Activated CD4-positive, alpha-beta memory T cell treated with anti-CD3 and anti-CD28 coated beads, Interleukin-2, amount 10 ng/mL, durations not matched to agents 7 days and 5 days (primary cell): ENCODE measurements at places on chromosomes 11 and 22.
A peak's percentile ranks its signal among the peaks of the same experiment; 100 is the strongest.

- peak; percentile 54 for DNase-seq
- H3K4me1 ChIP-seq: peaks cover 65% of the 10 kb centered on the region
- H3K27ac ChIP-seq: peak overlapping the region; percentile 80
- H3K27me3 ChIP-seq: peaks cover 10% of the 10 kb centered on the region
- H3K36me3 ChIP-seq: no peaks in the 10 kb centered on the region
These were observed 29.4 kb upstream of the TMEM86A start for GRCh38 chr11:18669219-18669596.

DNA sequence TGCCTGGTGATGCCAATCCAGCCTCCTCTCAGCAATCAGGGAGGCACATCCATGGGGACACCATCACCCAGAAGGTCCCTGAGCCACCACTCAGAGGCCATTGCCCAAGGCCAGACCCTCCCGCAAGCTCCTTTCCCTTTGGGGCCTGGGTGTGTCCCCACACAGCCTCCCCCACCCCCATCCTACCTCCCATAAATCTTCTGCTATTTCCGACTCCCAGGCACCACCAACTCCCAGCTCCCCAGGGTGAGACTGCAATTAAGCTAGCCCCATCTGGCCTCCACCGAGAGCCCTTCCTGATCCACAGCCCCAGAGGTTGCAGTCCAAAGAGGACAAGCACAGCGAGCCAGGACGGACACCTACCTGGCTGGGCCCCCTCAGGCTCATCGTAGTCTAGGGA is 6.3 kb downstream of the ARHGAP1 start:
- DNase-seq: no peak
- no peaks in the 10 kb centered on the region for H3K27me3 ChIP-seq
- peaks cover 46% of the 10 kb centered on the region for H3K36me3 ChIP-seq
- peaks cover 22% of the 10 kb centered on the region for H3K4me1 ChIP-seq
- H3K27ac ChIP-seq: no peak overlapping the region
- H3K4me3 ChIP-seq: no peak overlapping the region

DNA sequence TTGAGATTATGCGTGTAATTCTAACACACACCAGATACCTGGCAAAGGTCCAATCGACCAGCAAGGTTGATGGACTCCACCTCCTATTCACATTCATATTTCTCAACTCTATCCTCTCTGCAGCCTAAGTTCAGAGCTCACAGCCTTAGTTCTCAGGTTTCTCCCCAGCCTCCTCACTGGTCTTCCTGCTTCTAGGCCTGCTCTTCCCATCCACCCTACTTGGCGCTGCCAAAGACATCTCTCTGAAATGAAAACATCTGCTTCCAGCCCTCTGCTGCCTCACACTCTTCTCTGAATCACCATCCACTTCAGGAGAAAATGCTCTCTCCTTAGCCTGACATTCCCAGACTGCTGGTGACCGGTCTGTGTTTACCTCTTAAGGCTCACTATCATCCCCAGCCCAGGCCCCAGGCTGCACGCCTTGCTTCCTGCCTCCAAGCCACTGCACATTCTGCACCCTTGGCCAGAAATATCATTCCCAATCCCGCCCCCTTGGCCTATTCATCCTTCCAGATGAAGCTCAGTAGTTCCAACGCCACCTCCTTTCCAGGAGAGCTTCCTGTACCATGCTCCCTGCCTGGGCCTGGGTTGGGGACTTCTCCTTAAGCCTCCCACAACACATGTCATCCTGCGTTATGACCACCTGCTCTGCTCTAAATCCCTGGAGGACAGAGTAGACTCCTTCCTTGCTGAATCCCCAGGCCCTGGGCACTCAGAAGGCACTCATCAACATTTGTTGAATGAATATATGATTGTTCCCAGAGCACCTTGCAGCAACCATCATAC is 3.5 kb downstream of the ARRB1 start:
- no peaks in the 10 kb centered on the region for H3K36me3 ChIP-seq
- H3K4me1 ChIP-seq: peaks cover 45% of the 10 kb centered on the region
- H3K27ac ChIP-seq: no peak overlapping the region
- no peak for DNase-seq
- H3K27me3 ChIP-seq: no peaks in the 10 kb centered on the region

- peaks cover 30% of the 10 kb centered on the region for H3K27me3 ChIP-seq
- H3K36me3 ChIP-seq: peaks cover 11% of the 10 kb centered on the region
- no peak overlapping the region for H3K27ac ChIP-seq
These were observed 33.9 kb downstream of the TST start for GRCh38 chr22:36985211-36985889.
